HL-60 (cell line): ENCODE measurements at places on chromosomes 7 and 10.

GRCh38 chr10:90458571-90458970 is 399.3 kb downstream of the HTR7 start:
- DNase-seq = no peak

- no peak for DNase-seq
These were observed 72.5 kb upstream of the NME8 start for GRCh38 chr7:37775921-37776320.

DNA sequence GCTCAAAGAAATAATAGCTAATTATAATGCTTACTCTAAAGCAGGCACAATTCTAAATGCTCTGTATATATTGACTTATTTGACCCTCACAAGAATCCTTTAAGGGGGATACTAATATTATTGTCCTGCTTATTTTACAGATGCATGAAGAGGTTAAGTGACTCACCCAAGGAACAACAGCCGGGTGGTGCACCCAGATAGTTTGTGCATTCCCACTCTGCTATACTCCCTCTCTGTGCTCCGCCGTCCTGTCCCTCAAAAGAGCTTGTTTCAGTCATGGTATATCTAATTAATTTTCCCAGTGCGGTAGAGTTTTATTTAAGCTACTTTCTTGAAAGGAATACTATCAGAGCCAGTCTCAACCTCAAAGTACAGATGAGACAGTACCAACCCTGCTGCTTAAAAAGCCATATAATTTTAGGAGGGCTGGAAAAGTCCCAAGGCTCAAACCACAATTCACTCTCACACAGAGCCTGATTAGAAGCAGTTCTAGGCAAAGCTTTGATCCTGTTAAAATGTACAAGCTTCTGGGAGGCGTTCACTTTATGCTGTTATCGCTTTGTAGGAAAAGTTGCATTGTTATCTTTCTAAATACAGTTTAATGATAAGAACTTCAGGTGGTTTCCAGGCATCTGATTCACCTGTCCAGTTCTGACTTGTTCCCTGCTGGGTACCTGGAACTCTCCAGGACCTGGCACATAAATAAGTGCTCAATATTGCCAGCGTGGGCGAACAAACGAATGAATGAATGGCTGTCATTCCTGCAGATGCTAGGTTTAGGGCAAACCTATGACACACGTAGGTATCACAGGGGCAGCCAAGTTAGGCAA is 261.5 kb upstream of the KLF14 start:
- DNase-seq = no peak

- no peak for DNase-seq
These were observed 197.1 kb downstream of the DOCK4 start for GRCh38 chr7:112009081-112009480.

DNA sequence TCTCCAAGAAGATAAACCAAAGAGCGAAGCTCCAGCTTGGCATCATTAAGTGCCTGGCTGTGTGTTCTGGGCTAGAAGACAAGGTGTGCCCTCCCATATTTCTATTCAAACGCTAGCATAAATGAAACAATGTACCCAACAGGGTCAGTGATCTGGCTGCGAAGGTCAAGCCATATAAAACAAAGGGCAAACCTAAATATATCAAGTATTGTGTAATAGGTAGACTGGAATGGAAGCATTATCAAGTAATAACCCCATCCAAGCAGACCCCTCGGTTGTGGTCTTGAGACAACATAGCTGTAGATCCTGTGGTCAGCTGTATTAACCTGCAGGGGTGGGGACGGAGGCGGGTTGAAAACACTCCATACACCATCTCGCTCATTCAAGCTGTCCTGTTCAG is 31.6 kb upstream of the TNKS2 start:
- DNase-seq = no peak

GRCh38 chr7:143172354-143172753 is 10.9 kb upstream of the TAS2R39 start:
- DNase-seq = no peak

- no peak for DNase-seq
These were observed 250.0 kb downstream of the KLF6 start for GRCh38 chr10:3535001-3535400.

DNA sequence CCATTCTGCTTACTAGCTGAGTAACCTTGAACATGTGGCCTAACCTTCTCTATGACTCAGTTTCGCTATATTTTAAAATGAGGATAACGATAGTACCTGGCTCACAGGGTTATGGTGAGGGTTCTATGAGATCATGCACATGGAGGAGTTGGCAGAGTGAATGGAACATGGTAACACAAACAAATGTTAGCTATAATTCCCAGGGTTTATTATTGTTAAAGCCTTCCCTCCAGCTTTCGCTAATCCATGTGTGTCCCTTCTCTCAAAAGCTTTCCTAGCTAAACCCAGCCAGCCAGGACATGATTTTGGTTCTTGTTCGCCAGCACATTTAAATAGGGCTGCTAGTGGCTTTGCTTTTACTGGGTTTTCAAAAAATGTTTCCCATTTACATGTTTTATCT is 361.0 kb upstream of the NFE2L3 start:
- DNase-seq = no peak

DNA sequence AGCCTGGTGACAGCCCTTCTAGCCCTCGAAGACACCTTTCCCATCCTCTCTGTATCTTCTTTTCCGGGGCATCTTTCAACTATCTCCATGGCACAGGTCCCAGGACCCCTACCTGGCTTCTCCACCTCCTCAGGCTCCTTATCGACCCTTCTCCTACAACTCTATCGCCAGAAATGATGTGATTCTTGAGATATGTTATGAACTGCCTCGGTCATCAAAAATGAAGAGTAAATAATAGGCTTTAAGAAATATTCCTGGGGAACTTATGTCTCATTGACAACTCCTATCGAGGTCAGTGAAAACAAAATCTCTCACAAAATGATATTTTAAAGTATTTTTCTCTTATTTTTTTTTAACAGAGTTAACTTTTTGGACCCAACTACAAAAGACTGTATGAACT is 405.5 kb upstream of the SHH start:
- DNase-seq = no peak

- DNase-seq = no peak
These were observed 312.6 kb downstream of the SKIDA1 start for GRCh38 chr10:21212912-21213311.

- no peak for DNase-seq
These were observed 95.7 kb downstream of the ELAPOR2 start for GRCh38 chr7:86963599-86964230.

DNA sequence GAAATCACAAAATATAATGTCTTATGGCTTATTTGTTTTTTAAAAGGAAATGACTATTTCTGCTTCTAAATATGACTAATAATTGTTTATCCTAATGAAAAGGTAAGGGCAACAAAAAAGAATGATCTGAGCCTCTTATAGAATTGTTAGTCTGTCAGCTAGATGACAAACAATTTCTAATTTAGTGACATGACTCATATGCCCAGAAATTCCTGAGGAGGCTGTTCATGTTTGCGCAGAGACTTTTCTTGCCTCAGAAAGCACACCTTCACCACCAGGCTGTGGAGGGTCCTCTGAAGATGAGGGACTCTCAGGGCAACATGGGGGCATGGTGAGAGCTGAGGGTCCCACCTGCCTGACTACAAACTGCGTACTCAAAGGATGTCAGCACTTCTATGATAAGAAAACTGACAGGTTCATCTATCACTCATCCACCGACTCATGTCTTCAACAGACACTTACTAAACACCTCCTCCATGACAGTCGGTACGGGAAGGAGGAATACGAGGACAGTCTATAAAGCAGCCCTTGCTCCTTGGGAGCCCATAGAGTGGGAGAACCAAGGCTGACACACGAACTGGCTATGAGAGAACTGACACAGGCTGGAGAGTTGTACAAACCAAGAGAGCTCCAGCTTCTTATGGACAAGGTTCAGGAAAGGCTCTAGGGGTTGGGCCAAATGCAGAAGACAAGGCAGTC is 102.0 kb downstream of the PKD1L1 start:
- DNase-seq = no peak

DNA sequence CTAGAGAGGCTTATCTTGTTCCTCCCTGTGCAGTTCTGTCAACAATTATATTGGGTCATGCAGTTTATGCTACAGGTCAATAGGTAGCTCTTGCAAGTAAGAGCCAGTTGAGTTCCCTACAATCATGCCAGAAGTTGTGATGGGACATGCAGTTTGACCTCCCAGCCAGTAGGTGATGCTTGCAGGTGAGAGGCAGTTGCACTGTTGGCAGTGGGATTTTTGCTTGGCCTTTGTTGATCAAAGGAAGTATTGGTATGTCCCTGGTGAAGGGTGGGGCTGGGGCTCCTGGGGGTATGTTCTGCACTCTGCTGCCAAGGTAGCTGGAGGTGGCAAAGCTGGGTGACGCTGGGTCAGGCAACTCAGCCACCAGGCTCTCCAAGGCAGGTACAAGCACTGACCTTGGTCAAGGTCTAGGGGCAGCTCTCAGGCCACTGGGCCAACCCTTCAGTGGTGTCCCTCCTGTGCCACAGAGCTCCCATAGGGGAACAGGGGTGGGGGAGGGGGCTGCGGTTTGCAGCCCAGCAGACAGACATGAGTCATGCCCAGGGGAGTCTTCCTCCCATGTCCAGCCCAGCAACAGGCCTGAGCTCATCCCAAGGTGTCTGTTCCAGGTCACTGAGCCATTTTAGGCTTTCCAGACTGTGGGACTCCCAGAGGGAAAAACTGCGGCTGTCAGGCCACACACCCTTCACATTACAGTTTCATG is 43.3 kb downstream of the MEOX2 start:
- DNase-seq = no peak

- DNase-seq = no peak
These were observed 57.3 kb downstream of the INPP5F start for GRCh38 chr10:119782981-119783664.

DNA sequence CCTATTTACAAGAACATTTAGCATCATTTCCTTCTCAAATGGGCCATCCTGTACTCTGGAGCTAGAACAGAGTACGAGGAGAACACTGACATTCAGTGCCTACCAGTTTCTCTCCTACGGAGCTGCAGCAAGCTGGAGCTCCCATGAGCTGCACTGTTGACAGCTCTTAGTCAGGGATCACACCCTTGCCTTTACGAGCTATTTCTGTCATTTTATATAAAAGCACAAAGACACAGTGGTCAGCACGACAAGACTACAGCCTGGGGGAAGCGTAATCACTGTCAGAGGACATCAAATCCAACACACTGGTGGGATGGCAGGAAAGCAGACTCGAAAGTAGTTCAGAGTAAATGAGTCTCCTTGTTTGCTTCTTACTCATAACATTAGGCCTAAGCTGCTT is 2.7 kb downstream of the CDCA7L start:
- DNase-seq = no peak

GRCh38 chr10:119910689-119911088 is 18.2 kb downstream of the SEC23IP start:
- no peak for DNase-seq

DNA sequence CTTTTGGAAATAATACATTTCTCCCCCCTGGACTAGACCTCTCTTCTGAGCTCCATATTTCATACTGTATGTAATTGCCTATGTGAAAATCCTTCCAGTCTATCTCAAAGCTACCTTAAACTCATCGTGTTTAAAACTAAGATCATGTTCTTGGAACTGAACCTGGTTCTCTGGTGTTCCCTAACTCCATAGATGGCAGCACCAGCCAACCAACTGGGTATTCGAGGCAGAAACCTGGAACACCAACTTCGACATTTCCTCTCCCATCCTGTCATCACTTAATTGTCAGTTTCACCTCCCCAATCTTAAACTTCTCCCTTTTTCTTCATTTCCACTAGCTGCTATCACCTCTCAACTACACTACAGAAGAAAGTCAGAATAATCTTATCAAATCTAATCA is 87.0 kb downstream of the ANKIB1 start:
- DNase-seq = no peak

GRCh38 chr10:73894245-73894971 is 16.5 kb upstream of the PLAU start:
- no peak for DNase-seq

DNA sequence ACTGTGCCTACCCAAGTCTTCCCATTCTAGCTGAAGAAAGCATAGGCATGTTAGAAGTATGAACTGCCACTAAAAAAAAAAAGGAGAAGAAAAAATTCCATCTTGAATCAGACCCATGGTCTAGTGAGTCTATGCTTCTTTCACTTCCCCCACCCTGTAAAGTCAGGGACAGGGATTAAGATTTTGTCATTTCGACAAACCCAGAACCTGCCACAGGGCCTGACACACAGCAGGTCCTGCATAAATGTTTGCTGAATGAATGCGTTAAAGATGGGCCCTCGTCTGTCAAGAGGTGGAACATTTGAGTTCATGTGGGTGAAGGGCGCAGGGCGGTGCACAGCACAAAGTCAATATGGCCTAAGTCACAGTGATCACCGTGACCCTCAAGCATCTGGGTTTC is 4.9 kb downstream of the HIPK2 start:
- no peak for DNase-seq

DNA sequence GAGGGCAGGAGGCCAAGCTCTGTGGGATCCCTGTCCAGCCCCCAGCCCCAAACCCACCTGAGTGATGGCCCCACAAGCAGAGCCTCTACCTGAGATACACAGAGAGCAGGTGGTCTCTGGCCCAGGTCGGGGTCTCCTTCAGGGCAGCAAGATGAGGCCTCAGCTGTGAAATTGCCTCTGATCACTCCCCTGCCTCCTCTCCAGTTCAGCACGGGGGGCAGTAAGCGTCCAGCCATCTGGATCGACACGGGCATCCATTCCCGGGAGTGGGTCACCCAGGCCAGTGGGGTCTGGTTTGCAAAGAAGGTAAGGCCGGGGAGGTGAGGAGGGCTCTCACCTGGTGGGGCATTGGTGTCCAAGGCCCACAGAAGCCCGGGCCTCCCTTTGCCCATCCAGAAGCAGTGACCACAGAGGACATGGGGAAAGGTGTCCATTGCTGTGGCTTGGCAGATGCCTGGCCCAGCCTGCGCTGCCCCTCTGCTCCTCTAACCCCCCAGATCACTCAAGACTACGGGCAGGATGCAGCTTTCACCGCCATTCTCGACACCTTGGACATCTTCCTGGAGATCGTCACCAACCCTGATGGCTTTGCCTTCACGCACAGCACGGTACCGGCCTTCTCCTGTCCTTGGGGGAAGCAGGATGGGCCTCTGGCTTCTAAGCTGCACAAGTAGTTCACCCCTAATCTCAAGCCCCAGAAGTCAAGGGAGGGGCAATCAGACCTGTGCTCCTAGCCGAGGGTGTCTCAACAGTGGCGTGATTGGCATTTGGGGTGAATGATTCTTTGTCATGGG is 3.1 kb downstream of the CPA1 start:
- no peak for DNase-seq
